ENCODE measurements at places on chromosomes 3 and 15. TPM values are rescaled to one million over a fixed set of nuclear protein-coding genes. Genes with fewer than 3 reads are reported as not detected.

LXN gene
- 20.7 TPM for total RNA-seq

DNA sequence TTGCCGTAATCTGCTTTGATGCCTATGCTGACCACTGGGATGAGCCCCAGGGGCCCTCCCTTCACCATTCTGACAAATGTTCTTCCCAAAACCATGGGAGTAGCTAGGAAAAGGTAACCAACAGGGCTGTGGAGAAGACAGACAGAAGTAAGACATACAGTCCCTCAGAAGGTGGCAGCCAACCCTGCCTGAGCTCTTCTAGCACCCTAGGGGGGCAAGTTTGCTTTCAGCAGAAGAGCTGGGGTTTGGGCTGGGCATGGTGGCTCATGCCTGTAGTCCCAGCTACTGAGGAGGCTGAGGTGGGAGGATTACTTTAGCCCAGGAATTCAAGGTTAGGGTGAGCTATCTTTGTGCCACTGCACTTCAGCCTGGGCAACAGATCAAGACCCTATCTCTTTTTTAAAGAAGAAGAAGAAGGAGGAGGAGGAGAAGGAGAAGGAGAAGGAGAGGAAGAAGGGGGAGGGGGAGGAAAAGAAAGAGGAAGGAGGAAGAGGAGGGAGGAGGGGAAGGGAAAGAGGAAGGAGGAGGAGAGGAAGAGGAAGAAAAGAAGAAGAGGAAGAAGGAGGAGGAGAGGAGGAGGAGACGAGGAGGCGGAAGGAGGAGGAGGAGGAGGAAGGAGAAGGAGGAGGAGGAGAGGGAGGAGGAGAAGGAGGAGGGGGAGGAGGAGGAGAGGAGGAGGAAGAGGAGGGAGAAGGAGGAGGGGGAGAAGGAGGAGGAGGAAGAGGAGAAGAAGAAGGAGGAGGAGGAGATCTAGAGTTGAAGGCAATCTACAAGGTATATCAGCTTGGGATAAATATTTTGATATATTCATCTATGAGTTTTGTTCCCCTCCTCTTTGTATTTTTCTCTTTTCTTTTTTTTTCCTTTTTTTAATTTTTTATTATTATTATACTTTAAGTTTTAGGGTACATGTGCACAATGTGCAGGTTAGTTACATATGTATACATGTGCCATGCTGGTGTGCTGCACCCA is 44.9 kb upstream of the ABHD2 start:
- no peak overlapping the region for H3K27ac ChIP-seq
- H3K36me3 ChIP-seq: no peaks in the 10 kb centered on the region
- no peaks in the 10 kb centered on the region for H3K27me3 ChIP-seq
- no peak for DNase-seq
- no peaks in the 10 kb centered on the region for H3K4me1 ChIP-seq
- no peak overlapping the region for H3K4me3 ChIP-seq

GOLGA6A gene
- 0.59 TPM for total RNA-seq

MFGE8 gene
- 124 TPM for total RNA-seq

- no peak overlapping the region for H3K27ac ChIP-seq
- H3K36me3 ChIP-seq: no peaks in the 10 kb centered on the region
- no peak for DNase-seq
- no peaks in the 10 kb centered on the region for H3K27me3 ChIP-seq
- H3K4me1 ChIP-seq: no peaks in the 10 kb centered on the region
- no peak overlapping the region for H3K4me3 ChIP-seq
Measured at GRCh38 chr3:136236109-136236508, 14.0 kb upstream of the PCCB start.

DNA sequence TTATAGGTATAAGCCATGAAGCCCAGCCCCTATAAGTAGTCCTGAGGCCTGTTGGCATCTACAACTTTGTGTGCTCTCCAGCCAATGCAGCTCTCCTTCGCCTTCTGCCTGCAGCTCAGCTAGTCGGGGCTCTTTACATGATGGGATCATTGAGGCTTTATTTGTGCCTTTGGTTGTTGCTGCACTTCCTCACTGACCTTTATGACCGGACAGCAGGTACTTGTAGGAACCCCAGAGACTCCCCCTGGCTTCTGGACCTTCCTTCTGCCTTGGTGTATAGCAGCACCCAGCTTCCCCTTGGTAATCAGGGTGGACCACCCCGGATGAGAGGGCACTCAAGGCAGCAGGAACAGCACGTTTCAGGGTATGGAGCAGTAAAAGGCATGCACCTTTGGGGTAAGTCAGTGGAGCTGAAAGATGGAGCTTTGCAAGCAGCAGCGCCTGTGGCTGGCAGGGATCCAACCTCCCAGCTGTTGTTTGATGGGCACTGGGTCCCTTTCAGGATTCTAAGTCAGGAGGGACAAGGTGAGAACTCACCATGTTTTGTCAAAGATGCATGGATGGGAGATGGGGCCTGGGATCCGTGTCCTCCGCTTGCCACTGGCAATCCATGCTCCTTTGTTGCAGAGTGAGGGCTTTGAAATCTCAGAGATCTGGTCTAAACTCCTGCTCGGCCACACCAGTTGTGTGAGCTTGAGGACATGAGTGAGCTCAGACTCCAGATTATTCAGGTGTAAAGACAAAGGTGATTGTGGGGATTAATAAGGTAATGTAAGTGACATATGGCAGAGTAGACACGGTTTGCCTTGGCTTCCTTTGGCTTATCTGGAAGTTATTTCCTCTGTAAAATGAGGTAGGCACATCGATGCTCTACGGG is 65.1 kb upstream of the KLF13 start:
- DNase-seq: no peak
- no peaks in the 10 kb centered on the region for H3K27me3 ChIP-seq
- H3K4me3 ChIP-seq: no peak overlapping the region

LRRC3B gene
- 8.2 TPM for total RNA-seq

DNA sequence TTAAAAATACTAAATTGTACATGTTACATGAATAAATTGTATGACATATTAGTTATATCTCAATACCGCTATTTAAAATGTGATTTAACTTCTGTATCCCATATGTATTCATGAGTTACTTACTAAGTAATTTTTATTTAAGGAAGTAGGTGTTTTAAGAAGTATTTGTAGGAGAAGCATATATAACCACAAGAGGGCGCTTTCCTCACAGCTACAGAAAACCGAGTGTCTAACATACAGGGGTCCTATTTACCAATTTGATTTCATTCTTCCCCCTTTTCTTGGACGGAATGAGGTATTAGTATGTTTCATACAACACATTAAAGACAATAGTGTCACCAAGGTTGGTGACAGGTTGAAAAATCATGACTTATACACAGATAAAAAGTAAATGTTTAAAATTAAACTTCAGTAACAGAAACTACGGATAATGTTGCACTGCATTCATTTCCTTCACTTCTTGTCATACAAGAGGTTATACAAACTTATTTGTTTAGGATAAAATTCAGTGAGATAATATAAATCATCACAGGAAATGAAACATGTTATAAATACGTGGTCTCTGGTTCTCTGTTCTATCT is 253.6 kb downstream of the MAGI1 start:
- no peaks in the 10 kb centered on the region for H3K27me3 ChIP-seq
- peaks cover 6% of the 10 kb centered on the region for H3K4me1 ChIP-seq
- H3K27ac ChIP-seq: no peak overlapping the region
- H3K4me3 ChIP-seq: no peak overlapping the region

- no peak for DNase-seq
- H3K4me1 ChIP-seq: peaks cover 4% of the 10 kb centered on the region
- no peak overlapping the region for H3K4me3 ChIP-seq
- H3K36me3 ChIP-seq: no peaks in the 10 kb centered on the region
Measured at GRCh38 chr15:69311319-69311721, 12.6 kb downstream of the PAQR5 start.

DNA sequence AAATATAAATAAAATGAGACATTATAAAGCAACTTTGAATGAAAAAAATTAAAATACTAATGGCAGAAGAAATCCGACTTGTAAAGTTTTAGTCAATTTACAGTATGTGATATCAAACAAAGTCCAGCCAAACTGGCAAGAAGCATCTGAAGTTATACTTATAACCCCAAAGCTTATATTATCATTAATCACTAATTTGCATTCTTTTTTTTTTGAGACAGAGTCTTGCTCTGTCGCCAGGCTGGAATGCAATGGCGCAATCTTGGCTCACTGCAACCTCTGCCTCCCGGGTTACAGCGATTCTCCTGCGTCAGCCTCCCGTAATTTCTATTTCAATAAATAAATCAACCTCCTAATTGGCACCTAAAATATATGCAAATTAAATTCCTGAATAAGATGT is 80.1 kb downstream of the AQR start:
- peaks cover 18% of the 10 kb centered on the region for H3K36me3 ChIP-seq
- no peak for DNase-seq
- no peaks in the 10 kb centered on the region for H3K27me3 ChIP-seq
- H3K4me3 ChIP-seq: no peak overlapping the region

DNA sequence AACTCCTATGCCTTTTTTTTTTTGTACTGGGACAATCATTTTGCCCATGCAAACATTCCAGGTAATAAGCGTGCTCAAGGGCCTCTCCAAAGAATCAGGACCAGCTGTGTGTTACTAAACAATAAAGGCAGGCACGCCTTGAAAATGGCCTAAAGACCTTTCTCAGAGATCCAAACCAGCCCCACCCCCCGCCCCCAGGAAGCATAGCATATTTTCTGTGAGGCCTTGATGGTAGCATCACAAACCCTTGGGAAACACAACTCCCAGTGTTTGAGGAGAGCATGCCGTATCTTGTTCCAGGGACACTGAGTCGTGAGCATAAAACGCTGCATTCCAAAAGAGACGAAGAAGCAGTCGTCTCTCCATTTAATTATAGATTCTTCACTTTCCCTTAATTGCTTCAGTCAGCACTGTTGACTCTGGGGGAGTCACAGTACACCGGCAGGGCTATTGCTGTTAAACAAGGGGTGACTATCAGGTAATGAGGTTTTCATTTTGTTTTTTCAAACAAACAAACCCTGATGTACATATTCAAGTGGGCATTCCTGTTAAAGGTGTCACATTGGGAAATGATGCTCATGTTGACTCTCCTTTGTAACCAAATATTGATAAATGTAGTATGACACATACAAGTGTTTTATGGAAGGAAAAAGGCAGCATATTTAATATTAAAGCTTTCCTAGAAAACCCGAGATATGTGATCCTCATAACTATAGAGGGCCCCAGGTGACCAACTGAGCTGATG is 4.4 kb upstream of the TPM1 start:
- peaks cover 8% of the 10 kb centered on the region for H3K4me1 ChIP-seq
- H3K27me3 ChIP-seq: peaks cover 4% of the 10 kb centered on the region
- no peak overlapping the region for H3K27ac ChIP-seq
- no peak overlapping the region for H3K4me3 ChIP-seq

DNA sequence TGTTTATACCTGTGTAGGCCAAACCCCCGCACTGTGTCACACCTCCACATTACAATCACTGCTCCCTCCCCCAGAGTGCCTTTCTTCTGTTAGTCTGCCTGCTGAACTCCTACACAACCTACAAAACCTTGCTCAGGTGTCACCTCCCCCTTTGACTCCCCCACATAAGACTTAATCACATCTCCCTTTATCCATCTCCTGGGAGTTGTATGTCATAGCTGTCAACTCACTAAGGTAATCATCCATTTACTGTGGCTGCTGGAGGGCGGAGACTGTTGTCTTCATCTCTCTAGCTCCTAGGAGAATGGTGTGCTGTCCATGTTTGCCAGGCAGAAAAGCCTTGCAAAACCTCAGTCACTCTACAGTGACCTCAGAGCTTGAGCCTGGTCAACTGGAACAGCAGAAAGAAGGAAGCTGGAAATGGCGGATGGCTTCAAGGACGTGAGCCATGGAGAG is 43.8 kb downstream of the ZNF710 start:
- H3K4me3 ChIP-seq: no peak overlapping the region
- peaks cover 40% of the 10 kb centered on the region for H3K4me1 ChIP-seq
- no peak overlapping the region for H3K27ac ChIP-seq
- H3K27me3 ChIP-seq: no peaks in the 10 kb centered on the region

SNTN gene
- not detected for total RNA-seq

PFN2 gene
- total RNA-seq: 328 TPM

NRROS gene
- 0.58 TPM for total RNA-seq

GRCh38 chr15:90212221-90213098 is 11.3 kb downstream of the SEMA4B start:
- no peak overlapping the region for H3K27ac ChIP-seq
- H3K36me3 ChIP-seq: no peaks in the 10 kb centered on the region
- no peaks in the 10 kb centered on the region for H3K27me3 ChIP-seq
- H3K4me1 ChIP-seq: no peaks in the 10 kb centered on the region
- no peak overlapping the region for H3K4me3 ChIP-seq

LYSMD2 gene
- total RNA-seq: 0.15 TPM

All from neural progenitor cell (in vitro differentiated cells).